ENCODE measurements at places on chromosomes 2 and 18.

DNA sequence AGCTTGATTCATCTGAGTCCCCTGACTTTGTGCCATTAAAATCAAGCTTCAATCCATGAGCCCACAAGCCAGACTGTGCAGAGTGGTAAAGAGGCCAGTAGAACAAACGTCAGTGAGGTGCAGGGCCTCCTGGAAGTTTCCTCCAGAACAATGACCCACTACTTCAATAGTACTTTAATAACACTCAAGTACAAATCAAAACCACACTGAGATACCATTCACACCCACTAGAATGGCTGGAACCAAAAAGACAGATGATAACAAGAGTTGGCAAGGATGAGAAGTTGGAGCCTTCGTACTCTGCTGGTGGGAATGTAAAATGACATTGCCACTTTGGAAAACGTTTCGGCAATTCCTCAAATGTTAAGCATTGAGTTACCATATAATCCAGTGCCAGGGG lies 181.1 kb downstream of the TMEM163 start:
- DNase-seq: no peak

GRCh38 chr2:227374158-227374557 lies 4.9 kb downstream of the TM4SF20 start:
- DNase-seq: no peak

DNA sequence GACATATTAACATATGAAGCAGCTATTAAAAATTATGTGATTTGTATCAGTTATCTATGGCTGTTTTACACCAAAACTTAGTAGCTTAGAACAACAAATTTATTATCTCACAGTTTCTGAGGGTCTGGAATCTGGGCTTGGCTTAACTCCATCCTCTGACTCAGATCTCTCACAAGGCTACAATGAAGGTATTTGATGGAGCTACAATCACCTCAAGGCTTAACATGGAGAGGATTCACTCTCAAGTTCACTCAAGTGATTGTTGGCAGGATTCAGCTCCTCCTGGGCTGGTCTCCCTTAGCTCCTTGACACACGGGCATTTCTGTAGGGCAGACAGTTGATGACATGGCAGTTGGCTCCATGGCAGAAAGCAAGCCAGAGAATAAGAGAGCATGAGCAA lies 133.0 kb upstream of the SLC14A2 start:
- DNase-seq: no peak

- DNase-seq: no peak
Observed at GRCh38 chr2:179606141-179606540, 255.3 kb downstream of the ZNF385B start.

- DNase-seq: no peak
Observed at GRCh38 chr2:186044761-186045160, 306.2 kb downstream of the FSIP2 start.

DNA sequence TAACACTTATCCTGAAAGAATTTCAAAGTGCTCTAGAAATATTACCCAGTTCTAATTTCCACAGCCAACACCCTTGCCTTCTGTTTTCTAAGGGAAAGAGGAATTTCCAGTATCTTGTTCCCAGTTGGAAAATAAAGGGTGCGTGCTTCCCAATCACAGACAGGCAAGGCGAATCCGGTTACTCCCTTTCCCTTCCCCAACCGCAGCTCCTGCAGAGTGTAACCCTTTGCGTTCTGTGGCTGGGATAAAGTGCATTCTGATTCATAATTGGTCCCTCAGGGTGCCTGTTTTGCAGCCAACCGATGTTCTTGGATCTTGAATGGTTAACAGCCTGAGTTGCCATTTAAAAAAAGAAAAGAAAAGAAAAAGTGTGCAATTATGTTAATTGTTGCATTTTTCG lies 40.6 kb upstream of the PGAP1 start:
- DNase-seq: no peak

GRCh38 chr18:51461956-51462355 lies 264.5 kb upstream of the MEX3C start:
- no peak for DNase-seq

DNA sequence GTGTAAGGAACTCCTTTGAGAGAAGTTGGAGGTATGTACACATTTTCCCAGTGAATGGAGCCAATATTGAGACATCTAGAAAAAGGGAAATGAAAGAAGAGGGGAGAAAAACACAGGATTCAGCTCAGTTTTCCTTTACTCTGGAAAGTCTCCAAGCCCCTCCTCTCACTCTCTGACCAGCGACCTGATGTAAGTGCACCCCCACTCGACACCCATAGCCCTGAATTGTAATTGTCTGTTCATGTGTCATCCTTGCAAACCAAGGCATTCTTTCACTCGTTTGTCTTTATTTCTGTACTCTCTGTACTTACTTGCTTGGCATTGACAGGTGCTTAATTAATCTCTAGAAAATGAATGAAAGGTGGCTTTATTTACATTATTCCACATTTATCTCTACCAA lies 55.7 kb upstream of the CTAGE1 start:
- DNase-seq: no peak

DNA sequence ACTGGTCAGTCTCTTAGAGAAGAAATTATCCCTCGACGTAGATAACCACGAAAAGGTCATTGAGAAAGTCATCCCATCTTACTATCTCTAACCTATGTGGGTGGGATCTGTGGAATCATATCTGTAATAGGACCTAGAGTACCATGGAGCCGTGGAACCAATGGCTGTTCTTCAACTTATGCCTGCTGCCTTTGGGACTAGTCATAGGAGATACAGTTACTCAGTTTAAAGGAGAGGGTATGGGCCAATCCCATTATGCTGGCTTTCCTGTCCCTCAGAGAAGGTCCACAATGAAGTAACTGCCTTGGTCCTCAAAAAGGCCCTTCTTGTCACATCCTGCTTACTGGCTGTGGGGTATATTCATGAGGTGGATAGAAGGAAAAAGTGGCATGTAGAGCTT lies 77.5 kb downstream of the FEZ2 start:
- no peak for DNase-seq

DNA sequence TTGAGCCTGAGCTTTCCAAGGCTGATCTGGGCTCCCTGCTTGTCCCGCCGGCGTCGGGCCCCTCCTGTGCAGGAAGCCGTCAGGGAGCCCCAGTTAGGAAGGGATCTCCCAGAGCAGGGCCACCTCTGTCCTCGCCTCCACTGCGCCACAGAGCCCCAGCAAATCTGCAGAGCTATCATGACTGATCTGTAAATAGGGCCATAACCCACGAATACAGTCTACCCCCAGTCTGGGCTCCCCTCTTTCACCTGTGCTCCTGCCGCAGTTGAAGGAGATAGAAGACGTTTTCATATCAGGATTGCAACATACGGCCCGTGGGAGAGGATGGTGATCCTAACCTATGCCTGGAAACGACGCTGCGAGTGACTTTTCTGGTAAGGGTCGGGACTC lies 138.7 kb downstream of the PTGR3 start:
- DNase-seq: no peak

- DNase-seq: no peak
Observed at GRCh38 chr18:38481576-38481975, 916.0 kb upstream of the CELF4 start.

- DNase-seq: no peak
Observed at GRCh38 chr18:1296237-1296636, 391.6 kb downstream of the ADCYAP1 start.

DNA sequence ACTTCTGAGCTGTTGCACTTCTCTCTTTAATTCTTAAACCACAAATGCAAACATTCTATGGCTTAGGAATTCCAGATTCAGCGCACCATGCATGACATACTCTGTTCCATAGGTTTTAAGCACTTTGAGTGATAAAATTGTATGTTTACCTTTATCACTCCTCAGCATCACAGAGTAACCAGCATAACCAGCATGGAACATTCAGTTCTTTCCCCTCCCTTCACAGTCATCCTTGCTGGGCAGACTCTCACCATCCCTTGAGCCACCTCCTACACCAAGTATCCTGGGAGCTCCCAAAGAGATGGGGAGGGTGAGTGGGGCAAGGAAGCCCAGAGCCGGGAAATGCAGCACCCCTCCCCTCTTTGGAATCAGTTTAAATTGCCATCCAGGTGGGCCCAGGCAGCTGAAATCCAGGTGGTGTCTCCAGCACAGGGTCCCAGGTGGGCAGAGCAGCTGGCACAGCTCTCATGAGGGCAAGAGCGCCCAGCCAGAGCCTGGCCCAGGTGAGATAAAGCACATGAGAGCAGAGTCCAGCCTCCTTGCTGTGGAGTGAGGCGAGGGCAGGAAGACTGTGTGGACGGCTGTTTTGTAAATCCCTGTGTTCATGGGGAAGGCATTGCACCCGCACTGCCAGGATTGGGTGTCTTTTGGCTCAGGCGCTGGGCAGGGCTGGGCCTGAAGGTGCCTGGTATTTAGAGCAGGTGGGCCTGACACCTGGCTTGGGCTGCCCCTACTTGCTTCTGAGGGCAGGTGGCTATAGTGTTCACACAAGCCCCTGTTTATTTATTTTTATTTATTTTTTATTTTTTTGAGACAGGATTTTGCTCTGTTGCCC lies 36.8 kb downstream of the LAMA3 start:
- DNase-seq: no peak

GRCh38 chr2:49845021-49845420 lies 690.7 kb upstream of the FSHR start:
- no peak for DNase-seq

DNA sequence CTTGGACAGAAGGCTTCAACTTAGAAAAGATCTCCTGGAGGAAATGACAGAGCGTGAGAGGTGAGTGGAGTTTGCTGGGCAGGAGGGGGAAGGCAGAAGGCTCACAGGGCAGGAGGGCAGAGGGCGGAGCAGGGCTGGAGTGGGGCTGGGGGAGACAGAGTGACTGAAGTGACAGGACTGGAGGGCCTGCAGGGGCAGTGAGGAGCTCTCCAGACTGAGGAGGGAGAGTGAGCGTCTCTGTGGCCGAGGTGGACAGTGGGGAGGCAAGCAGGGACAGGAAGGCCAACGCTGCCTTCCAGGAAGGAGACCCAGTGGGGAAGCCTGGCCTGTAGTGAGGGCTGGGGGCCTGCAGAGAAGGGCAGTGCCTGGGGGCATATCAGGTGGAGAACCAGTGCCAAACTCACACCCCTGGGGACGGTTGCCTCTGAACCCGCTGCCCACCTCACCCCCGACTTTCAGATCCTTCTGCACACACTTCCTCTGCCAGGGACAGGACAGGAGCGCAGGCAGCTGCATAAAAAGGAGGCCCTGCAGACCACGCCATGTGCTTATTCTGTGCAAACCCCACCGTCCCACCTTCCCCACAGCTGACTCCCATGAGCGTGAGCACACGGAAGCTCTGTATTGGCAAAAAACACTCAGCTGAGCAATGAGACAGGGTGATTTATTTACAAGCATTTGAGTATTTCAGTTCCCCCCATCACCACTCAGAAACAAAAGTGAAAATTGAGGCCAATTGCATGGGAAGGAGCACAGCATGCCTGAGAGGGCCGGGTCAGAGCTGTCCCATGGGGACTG lies 244.3 kb downstream of the FAM210A start:
- no peak for DNase-seq

- no peak for DNase-seq
Observed at GRCh38 chr18:1438458-1438910, 533.8 kb downstream of the ADCYAP1 start.

DNA sequence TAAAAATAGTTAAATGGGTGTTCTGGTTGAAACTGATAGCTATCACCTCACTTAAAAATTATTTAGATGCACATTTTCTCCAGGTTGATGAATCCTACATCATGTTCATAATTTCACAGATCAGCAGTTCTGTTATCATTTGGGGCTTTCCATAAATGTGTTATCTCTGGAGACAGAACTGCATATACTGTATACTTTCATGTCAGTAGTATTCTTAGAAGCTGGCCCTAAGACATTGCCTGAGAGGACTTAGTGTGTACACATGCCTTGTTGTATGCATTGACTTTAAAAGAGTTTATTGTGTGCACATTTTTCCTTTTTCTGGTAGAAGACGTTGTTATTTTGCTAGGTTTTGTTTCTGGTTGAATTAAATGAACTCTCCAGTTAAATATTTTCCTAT lies 41.0 kb downstream of the PIK3C3 start:
- no peak for DNase-seq

- DNase-seq: no peak
Observed at GRCh38 chr2:143029141-143029540, 100.1 kb upstream of the ARHGAP15 start.

- no peak for DNase-seq
Observed at GRCh38 chr2:1745171-1746023, 1.1 kb upstream of the PXDN start.

- DNase-seq: no peak
Observed at GRCh38 chr18:44679914-44680272, 795 bp upstream of the SETBP1 start.

DNA sequence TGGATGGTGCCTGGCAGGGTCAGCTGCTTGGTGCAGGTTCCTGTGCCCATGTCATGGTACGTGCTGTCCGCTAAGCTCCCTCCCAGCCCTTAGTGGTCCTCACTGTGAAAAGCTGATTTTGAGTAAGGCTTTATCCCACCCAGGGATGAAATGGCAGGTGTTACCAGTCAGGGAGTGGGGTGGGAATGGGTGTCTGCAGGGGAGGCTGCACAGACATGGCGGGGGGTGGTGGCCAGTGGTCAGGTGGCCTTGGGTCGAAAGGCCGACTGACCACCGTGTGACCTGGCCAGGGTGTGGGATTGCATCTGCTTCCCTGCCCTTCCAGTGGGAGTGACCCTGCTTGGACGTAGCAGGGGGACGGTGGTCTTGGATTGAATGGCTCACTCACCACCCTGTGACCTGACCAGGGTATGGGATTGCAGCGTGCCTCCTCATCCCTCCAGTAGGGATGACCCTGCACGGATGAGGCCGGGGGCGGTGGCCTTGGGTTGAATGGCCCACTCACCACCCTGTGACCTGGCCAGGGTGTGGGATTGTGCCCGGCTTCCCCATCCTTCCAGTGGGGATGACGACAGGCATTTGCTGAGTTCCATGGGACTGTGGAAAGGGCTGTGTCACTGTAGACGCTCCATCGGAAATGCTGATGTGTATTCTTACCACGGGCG lies 29.8 kb downstream of the AGAP1 start:
- DNase-seq: no peak

DNA sequence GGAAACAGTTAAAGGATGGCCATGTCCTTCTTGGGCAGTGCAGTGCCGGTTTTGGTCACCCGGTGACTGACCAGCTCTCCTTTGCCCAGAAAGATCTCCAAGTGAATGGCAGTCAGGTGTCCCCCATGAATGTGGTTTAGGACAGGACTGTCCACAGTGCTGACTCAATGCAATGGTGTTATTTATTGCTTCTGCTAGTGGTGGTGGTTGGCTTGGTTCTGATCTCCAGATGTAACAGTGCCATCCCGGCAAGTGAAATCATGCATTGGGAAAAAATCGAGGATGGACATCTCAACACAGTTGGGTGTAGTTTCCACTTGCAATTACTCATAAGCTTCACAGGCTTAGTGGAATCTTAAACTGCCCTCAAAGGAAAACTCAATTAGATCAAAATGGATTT lies 81.9 kb downstream of the TGOLN2 start:
- DNase-seq: no peak

- no peak for DNase-seq
Observed at GRCh38 chr2:239156516-239157265, 244.1 kb downstream of the HDAC4 start.

GRCh38 chr2:69917852-69918251 lies 2.9 kb downstream of the MXD1 start:
- DNase-seq: no peak

DNA sequence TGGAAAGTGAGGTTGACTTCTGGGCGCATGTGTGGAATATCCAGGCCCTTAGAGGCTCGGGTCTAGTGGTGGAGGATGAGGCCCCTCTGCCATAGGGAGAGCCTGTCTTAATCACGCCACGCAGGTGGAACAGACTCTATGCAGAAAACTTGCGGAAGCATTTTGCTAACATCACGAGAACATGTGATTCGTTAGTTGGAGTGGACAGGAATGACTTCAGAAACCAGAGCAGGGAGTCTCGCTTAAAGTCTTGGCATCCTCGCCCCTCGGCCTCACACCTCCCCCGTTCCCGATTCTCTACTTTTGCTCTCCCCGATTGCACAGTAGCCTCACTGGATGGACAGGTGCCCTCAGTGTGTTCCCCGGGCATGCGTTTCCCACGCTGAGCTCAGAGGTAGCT lies 333.4 kb downstream of the GBX2 start:
- no peak for DNase-seq

Measured in CD4-positive, CD25-positive, alpha-beta regulatory T cell (primary cell).